KG1 (cell line): ENCODE measurements at places on chromosomes 5 and 9.

- DNase-seq = no peak
Measured at GRCh38 chr5:94276751-94277150, 341.7 kb downstream of the KIAA0825 start.

DNA sequence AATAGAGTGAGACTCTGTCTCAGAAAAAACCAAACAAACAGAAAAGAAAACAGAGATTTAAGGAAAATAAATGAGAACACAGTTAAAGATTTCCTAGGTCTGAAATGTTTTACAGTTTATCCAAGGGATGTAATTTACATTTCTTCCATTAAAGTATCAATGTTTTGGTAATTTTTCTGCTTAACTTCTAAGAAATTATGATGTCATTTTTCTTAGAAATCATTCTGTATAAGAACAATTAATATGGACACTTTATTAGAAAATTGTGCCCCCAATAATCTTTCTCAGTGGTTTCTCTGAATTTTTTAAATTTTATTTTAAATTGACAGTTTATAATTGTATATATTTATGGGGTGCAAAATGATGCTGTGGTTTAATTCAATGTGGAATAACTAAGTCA is 49.8 kb upstream of the PTPDC1 start:
- DNase-seq = no peak

DNA sequence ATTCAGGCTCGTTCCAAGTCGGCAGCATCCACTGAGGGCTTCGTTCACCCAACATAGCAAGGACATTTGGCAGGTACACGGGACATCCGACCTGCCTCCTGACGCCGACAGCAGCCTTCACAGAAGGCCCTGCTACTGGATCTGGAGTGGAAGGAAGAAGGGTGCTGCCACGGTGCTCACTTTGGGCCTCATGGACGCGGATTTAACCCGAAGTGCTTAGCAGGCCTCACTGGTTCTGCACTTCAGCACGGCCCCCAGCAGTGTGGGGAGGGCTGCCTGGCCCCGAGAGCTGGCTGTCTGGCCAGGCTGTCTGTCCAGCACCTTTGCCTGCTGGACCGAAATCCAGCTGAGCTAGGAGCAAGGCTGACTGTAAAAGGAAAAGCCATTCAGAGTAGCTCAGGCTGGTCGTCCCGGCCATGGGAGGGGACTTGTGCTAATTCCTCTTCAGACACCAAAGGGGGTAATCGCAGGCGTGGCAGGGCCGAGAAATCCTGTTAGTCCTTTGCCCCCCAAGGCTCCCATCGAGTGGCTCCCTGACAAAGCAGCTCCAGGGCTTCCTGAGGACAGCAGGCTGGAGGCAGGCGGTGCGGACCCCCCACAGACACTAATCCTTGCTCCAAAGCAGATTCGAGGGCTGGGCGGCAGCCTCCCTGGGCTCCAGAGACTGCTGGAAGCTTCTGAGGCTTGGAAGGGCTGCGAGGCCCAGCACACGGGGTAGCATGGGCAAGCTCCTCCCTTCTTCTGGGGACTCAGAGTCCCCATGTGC is 11.1 kb upstream of the RXRA start:
- no peak for DNase-seq

DNA sequence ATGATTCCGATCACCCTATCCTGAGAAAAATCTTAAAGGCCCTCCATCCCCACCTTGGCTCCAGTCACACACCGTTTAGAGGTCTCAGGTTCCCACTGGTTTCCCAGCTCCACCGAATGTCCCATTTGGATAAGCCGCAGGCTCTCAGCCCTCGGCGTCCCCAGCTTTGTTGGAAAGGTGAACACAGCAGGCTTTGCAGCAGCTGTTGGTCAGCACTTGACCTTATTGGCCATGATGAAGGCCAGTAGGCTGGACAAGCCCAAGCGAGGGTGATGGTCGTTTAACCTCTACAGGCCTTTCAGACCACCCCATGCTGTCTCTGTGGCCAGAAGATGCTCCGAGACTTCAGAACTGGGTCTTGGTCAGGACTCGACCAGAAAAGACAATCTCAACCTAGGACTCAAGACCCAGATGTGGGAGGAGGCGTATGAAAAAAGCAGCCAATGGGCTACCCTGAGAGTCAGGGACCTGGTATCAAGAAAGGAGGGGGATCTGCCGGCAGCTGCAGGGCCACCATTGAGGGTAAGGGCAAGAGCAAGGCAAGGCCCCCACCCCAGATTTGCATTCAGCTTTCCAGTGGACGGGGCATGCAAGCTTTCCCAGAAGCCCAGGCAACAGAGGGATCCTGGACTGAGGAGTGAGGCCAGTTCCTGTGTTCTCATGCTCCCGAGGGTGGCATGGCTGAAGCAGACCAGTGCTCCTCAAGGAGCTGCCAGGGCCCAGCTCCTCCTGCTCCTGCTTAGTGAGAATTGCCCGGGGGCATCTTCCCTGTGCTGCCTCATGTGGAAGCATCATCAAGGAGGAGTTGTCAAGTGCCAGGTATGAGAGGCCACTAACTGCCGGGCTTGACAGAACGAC is 13.4 kb downstream of the UBE2QL1 start:
- no peak for DNase-seq

DNA sequence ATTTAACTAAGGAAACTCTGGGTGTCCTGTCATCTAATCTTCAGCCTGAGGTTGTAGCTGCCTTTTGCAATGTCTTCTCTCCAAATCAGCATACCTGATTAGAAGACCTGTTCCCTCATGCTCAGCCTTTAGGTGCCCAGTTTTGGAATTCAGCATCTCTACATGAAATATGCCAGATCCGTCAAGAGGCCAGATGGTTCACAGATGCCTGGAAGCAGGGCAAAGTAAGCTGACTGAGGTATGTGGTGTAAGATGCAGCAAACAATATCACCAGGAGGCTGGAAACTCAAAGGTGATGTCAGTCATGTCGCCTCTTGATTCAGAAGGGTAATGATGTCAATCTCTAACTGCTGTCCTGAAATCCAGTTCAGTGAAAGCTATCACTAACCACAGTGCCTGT is 324.4 kb downstream of the PRELID2 start:
- no peak for DNase-seq

DNA sequence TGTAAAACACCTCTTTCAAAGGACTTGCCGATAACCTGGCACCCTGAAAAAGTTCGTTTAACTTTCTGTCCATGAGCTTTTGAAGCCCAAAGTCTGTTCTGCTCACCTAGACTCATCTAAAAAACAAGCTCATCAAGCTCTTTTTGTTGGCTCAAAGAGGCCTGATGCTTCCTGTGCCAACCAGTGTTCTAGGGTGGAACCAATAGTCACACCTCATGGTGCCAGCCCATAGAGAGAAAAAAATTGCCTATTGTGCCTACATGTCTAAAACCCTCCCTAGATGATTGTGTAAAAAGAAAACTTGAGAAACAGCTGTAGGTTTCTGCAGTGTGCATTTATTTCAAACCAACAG is 4.7 kb downstream of the SH3RF2 start:
- DNase-seq = no peak

GRCh38 chr5:52838326-52839015 is 50.8 kb downstream of the ITGA1 start:
- no peak for DNase-seq

DNA sequence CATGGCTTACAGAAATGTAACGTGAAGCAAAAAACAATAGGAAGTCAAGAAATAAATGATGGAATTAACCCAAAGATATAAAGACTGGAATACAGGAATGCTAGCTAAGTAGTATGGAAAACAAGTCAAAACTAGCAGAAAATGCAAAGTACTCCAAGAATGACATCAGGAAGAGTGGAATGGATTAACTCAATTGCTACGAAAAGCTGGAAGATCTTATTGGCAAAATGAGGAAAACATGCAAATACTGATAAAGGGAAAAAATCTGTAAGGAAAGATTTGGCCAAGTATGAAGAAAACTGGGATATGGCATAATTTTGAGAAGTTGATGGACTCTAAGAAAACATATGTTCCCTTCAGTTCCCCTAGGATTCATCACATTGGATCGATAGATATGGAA is 324.5 kb upstream of the ZNF608 start:
- no peak for DNase-seq

GRCh38 chr5:173778152-173778782 is 109.9 kb upstream of the CPEB4 start:
- no peak for DNase-seq

GRCh38 chr5:81151546-81151945 is 81.6 kb upstream of the CKMT2 start:
- no peak for DNase-seq

- DNase-seq = no peak
Measured at GRCh38 chr5:23991406-23991805, 484.0 kb downstream of the PRDM9 start.

GRCh38 chr5:53473633-53474032 is 6.8 kb upstream of the FST start:
- DNase-seq = no peak

DNA sequence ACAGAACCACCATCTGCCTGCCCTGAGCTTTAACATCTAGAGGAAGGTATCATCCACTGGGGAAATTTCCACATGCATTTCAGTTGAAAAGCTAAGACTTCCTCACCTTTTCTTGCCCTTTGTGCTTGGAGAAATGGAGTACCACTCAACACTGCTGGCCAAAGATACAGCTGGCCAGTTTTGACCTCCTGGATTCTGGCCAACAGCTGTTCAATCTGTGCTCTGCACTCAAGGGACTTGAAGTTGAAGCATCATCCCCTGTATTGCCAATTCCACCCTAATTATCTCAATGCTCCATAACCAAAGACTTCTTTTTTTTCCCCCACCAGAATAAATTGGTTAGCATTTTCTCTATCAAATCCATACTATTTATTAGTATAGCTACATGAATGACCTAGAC is 70.4 kb upstream of the PRDM9 start:
- no peak for DNase-seq

- DNase-seq = no peak
Measured at GRCh38 chr5:93623153-93623552, 40.1 kb downstream of the NR2F1 start.

DNA sequence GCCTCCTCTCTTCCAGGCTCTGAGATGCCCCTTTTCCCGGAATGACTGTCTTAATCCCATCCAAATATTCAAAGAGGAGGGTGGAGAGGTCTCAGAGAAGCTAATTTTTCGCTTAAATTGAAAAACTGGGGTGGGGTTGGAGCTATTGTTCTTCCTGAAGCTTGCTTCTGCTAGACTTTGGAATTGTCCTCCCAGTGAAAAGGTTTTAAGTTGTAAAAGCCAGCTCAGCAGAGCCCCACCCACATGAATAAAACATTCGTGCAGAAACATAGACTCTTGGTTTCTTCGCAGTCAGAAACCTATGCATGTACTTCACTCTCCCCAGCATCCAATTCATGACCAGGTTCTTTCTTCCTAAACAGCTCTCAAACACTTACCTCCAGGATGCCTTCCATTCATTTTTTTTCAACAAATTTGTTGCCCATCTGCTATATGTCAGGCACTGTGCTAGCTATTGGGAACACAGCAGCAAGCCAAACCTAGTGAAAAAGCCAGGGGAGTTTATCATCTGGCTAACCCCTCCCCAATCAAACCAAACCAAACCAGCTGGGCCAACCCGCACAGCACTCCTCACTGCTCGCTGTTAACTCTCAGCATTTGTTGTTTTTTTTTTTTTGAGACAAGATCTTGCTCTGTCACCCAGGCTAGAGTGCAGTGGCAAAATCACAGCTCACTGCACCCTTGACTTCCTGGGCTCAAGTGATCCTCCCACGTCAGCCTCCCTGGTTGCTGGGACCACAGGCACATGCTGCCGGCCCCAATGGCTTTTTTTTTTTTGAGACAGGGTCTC is 37.9 kb upstream of the OCLN start:
- no peak for DNase-seq

GRCh38 chr9:17725399-17726010 is 146.6 kb downstream of the SH3GL2 start:
- DNase-seq = no peak

DNA sequence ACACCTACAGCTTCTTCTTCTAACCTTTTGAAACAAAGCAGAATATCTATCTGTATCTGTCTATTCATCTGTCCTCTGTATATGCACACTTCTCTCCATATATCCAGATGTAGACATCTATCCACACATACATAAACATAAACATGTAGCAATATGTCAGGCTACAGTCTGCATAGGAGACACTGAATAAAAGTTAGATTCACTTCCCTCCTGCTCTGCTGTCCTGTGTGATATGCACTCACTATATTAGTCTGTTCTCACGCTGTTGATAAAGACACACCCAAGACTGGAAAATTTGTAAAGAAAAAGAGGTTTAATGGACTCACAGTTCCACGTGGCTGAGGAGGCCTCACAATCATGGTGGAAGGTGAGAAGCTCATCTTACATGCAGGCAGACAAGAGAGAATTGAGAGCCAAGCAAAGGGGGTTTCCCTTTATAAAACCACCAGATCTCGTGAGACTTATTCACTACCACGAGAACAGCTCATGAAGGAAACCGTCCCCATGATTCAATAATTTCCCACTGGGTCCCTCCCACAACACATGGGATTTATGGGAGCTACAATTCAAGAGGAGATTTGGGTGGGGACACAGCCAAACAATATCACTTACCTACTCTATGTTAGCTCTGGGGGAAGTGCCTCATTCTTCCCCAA is 24.1 kb downstream of the RANBP3L start:
- no peak for DNase-seq
